ENCODE measurements at places on chromosomes 6 and 20.
A peak's percentile ranks its signal among the peaks of the same experiment; 100 is the strongest.

DNA sequence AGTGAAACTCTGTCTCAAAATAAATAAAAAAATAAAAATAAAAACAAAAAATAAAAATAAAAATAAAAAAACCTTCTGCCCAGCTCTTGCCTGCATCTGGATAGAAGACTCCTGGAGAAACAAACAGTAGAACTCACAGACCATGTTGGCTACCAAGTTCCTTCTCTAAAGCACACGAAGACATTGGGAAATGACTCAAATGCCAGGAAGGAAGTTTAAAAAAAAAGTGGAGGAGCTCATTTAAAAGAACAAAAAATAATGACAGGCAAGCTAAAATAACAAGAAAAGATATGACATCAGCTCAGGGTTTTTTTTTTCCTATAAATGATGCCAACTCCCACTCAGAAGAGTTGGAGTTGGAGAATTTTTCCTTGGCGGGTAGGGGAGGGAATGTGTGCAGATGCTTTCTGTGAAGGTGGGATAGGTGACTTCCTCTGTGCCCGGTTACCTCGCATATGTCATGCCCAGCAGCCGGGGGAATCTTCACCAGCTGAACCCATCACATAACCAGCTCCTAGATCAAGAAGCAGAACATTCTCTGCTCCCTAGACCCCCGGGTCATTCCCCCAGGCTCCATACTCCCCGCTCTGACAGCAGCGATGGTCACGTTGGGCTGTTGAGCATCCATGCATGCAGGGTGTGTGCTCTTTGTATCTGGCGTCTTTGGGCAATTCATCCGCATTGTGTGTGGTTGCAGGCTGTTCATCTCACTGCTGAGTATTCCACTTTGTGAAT, 17.3 kb upstream of the CD93 start:
- peak; percentile 27 for DNase-seq

DNA sequence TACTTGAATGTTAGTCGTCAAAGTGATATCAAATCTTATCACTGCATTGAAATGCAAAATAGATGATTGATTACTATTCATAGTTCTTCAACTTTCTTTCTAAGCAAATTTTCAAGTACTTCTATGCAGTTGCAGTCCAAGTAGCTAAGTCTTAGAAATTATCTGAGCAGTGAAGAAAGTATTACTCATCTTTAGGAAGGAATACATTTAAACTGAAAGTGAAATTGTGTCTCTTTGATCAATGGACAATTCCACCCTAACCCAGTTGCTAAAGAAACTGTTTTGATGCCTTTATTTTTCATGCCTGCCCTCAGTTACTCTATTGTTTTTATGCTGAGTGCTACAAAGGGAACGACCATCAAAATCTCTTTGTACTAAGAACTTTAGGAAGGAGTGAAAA, 337.4 kb downstream of the GRIK2 start:
- DNase-seq: peak; percentile 16

DNA sequence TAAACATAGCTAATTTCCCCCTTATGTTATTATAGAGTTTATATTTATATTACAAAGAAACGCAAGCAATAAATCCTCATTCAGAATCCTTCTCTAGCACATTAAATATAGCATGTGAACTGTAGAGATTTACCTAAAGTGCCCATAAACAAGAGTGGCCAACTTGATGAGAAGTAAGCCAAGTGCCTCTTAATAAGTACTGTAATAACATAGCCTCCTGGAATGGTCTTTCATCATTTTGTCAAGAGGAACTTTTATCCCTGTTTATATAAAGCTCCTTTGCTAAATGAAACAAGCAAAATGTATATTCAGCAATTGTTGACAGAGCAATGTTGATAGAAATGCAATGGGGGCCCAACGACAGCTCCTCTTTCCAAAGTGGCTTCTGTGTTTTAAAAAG, 195.0 kb downstream of the ARHGAP18 start:
- DNase-seq: no peak

- DNase-seq: no peak
These were observed 42.4 kb downstream of the SLC2A10 start for GRCh38 chr20:46751856-46752255.

DNA sequence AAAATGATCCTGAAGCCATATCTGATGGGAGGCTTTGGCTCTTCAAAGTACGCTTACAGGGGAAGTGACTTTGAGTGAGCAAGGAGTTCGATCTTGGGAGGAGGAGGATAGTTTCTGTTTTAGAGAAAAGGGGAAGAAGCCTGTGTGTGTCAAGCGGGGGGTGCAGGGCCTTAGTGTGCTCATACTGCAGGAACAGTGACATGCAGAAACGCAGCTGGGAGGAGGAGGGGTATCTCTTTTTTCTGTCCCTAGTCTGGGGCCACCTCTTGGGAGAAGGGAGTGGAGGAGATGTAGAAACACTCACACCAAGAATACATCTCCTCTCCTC, 19.8 kb downstream of the SIRPD start:
- no peak for DNase-seq

- DNase-seq: no peak
These were observed 275.4 kb downstream of the FOXA2 start for GRCh38 chr20:22308934-22309333.

DNA sequence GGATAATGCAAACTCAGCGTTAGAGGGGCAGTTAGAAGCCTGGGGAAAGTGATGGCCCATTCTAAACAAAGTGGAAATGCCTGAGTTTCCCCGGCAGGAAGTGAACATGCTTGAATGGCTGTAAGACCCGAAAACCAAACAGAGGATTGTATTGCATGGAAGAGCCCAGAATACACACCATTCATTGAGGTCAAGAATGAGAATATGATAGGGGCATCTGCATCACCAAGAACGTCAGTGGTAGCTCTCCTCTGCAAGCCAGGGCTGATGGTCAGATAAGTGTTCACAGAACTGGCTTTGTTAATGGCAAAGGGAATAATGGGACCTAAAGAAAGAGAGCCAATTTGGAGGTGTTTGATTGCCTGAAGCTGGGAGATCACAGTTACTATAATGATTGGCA, 663.4 kb downstream of the KHDRBS2 start:
- DNase-seq: no peak

- DNase-seq: peak; percentile 65
These were observed 106.8 kb downstream of the PDE10A start for GRCh38 chr6:165556116-165556843.

- no peak for DNase-seq
These were observed 5.8 kb downstream of the YTHDF1 start for GRCh38 chr20:63210011-63210605.

- no peak for DNase-seq
These were observed 91.0 kb upstream of the MCHR2 start for GRCh38 chr6:100084991-100085364.

DNA sequence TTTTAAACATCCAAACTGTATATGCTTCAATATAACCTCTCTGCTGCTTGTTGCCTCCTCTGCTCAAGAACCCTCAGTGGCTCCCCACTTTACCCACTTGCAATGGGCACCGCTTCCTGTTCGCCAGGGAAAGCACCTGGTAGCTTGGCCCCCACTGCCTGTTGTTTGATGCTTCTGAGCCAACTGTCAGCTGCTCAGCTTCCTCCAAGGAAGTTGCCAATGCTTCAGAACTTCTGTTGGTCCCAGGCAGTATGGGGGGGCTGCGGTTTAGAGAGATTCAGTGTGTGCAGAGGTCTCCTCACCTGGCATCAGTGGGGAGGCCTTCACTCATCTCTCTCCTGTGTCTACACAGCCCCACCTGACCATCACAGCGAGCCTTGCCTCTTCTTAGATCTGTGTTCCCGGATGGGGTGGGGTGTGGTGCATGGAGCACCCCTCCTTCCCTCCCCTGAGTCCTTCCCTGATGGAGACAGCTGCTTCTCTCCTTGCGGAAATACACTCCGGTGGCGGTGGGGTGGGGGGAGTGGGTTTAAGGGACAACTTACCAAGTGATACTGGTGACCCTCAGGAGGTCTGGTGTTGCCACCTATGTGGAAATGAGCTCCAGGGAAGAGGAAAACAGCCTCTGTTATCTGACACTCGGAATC, 308.1 kb downstream of the CDH26 start:
- DNase-seq: no peak

- no peak for DNase-seq
These were observed 31.9 kb downstream of the PLCG1 start for GRCh38 chr20:41169162-41169690.

- no peak for DNase-seq
These were observed 135.4 kb downstream of the CDC5L start for GRCh38 chr6:44522871-44523270.

- DNase-seq: no peak
These were observed 163.2 kb downstream of the TBXT start for GRCh38 chr6:166004471-166004870.

- DNase-seq: peak; percentile 67
These were observed 159.7 kb upstream of the RPS6KA2 start for GRCh38 chr6:166786704-166787293.

DNA sequence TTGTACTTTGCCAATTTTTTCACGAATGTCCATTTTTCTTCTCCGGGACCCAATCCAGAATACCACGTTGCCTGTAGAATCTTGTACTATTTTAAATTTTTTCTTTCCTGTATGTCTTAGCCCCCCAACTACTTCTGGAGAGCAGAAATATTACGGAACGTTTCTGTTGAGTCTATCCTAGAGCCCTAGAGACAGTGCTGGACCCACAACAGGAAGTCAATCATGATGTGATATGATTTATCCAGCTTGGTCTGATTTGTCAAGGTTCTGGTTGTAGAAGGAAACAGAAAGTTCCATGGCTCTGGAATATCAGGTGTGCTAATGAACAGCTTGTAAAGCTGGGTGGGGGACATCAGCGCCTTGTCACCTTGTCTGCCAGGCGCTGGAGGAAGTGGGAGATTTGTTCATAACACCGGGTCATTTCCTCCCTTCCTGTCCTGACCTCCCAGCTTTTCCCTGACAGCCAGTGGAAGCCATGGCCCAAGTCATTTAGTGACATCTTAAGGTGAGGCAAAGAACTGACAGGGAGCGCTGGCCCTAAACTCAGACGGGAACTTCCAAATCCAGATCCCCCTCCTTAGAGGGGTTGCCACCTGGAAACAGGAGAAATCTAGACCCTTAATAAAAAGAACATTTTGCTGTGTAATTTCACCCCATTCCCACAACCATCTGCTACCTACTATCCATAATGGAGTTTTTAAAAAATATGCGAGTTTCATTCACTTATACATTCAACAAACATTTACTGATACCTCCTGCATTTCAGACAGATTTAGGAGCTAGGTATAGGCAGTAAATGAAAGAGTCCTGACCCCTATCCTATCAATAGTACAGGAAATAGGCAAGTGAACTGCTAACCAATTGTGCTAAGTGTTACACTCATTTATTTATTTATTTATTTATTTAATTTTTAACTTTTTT, 130.5 kb downstream of the ZFP64 start:
- peak; percentile 26 for DNase-seq

DNA sequence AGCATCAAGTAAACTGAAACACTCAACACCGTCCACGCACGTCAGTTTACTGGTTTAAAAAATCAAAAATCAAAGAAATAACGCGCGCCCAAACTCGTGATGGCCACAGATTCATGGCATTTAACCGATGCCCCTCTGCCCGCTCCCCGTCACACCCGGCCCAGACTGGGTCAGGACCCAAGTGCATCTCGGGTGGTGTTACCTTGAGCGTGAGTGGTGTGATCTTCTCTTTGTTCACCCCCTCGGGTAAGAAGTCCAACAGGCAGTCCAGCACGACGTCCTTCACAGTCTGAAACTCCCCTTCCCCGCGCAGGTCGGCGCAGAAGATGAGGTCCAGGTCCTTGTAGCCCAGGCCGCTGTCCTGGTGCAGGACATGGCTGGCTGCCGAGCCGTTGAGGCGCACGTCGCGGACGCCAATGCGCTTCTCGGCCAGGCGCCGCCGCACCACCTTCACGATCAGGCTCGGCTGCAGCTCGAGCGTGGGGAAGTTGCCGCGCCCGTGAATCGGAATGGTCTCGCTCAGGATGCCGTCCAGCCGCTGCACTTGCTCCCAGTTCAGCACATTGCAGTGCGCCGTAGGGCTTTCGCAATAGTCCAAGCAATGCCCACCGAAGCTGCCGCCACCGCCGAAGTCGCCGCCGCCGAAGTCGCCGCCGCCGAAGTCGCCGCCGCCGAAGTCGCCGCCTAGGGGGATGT, 945 bp downstream of the TENT5A start:
- peak; percentile 45 for DNase-seq

DNA sequence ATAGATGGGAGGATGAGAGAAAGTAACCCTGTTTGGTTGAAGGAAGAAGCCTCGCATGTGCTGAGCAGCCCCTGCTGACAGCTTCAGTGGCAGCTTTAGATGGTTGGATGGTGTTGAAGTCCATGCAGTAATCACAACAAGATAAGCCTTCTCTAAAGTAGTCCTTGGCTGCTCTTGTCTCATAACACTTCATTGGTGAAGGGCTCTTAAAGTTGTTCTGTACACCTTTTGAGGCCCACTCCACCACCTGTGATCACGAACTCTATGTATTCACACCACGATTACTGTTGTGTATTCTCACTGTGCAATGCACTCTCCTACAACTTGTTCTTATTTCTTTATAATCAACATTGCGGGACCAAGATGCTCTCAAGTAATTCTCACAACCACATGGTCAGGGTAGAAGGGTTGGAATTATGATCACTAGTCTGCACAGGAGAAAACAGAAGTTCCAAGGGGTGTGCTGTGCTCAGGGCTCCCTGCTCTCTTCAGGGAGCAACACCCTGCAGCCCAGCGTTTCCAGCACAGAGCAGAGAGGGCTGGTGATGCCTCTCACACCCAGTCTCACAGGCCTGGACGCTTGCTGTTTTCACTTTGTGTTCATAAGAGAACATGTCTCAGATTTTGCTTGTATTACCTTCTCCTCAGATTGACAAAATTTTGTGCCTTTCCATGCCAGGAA, 294.4 kb downstream of the SMOC2 start:
- no peak for DNase-seq

GRCh38 chr6:5525209-5525608, 263.9 kb downstream of the FARS2 start:
- no peak for DNase-seq

- no peak for DNase-seq
These were observed 89.8 kb downstream of the EYA2 start for GRCh38 chr20:46984405-46984804.

- no peak for DNase-seq
These were observed 164.8 kb downstream of the TFAP2C start for GRCh38 chr20:56793916-56794315.

- no peak for DNase-seq
These were observed 465.2 kb upstream of the ADGRB3 start for GRCh38 chr6:68169922-68170321.

DNA sequence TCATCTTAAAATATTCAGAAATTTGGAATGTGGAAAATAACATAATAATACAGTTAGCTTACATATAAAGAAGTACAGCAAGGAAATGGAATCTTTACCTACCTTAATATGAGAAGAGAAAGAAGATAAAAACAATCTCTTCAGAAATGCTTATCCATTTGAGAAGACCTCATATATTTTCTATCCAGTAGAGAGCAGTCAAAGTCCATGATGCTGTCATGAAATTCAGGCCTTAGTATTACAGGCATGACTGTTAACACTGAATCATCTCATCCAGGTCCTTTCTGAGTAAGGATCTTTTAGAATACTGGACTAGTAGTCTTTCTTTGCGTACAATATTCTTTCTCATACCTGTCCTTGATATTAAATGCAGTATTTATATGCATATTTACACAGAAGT, 713.4 kb downstream of the CD109 start:
- peak; percentile 86 for DNase-seq

GRCh38 chr20:3067139-3068014, 4.0 kb upstream of the OXT start:
- DNase-seq: no peak

- no peak for DNase-seq
These were observed 69.7 kb downstream of the TNFAIP3 start for GRCh38 chr6:137936798-137937197.

- DNase-seq: no peak
These were observed 105.0 kb downstream of the PTPRK start for GRCh38 chr6:128415387-128415786.
